Hepatocyte (in vitro differentiated cells): ENCODE measurements at places on chromosomes 12 and 14.
A peak's percentile ranks its signal among the peaks of the same experiment; 100 is the strongest.

DNA sequence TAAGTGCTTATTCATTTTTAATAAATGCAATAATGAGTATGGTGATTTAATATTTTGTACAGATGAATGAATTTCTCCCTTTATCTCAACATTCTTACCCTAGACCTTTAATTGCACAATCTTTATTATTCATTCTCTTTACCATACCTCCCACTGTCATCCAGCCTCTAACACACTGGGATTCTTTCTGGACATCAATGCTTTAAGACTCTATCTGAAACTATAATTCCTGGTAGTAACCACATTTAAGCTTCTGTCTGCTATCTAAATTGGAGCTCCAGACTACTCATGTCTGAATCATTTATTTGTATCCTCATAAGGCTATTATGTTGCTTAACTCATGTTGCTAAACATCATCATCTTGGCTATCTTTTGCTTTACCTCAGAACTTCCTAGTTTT, 270.2 kb downstream of the ALG10B start:
- no peak for DNase-seq

DNA sequence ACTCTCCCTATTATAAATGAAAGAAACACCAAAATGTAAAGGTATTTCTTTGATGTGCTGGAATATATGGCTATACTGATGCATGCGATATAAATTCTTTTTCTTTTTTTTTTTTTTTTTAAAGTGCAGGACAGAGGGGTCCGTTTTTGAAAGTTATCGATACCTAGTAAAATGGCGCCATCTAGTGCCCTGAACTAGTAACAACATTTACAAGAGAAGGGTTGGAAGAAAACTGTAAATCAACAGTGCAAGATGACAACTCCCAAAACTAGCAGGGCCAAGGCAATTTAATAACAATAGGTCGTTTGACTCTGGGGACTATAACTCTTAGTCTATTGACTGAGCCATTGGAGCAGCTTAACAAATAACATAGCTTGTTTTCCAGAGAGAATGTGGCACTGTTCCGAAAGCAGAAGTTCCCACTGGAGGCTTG, 137.7 kb downstream of the SPTSSA start:
- DNase-seq, result peak; percentile 67

DNA sequence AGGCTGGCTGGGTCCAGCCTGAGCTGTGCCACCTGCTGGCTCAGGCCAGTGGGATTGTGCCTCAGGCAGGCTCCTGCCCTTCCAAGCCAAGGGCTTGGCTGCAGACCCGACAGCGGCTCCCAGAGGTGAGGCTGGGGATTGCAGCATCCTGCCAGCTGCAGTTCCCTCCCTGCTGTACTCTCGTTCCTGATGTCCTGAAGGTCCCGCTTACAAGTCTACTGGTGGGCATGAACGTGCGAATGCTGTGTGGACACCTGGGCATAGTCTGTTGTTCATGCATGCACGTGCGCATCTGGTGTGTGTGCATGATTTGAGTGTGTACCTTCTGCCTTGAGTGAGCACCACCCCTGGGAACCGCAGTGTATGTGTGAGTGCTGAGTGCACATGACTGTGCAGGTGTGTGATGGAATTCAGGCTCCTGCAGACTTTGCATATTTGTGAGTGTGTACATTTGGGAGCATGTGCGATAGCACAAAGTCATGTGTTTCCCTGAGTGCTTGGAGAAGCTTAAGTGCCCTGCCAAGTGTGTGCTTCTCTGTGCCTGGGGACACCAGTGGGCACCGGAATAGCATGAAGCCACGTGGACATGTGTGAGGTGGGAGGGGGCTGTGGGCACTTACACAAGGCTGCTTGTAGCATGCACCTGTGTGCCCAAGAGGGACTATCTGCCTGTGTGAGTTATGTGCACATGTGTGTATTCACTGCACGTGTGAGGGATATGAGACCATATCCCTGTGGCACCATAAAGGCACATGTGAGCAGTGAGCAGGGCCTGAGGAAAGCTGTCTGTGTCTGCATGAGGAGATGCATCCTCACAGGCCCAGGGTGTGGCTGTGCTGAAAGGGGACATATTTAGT, 19.3 kb upstream of the KRT7 start:
- DNase-seq, result peak; percentile 89

DNA sequence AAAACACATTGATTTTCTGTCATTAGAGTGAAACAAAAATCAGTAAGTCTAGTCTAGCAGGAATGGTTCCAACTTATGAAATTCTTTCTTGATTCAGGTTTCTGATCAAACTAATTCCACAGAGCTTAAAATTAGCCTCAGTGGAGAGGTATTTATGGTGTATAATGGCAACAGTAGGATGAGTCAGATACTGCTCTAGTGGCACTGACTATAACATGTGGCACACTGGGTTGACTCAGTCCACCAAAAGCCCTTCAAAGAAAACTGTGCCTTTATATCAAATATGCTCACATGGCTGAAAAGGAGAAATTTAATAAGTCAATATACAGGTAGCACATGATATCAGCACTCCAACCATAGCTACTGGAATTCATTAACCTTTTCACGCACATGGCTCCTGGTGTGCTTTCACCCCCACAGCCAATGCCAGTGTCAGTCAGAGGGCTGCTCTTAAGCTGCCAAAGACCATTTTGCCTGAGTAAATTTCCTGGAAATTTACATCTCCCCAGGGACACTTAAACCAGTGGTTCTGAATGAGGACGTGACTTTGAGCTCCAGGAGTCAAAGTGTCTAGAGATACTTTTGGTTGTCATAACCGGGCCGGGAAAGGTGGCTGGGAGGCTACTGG, 21.7 kb upstream of the CATSPERB start:
- no peak for DNase-seq

- no peak for DNase-seq
Observed at GRCh38 chr12:26795910-26796309, 37.1 kb downstream of the ITPR2 start.

- no peak for DNase-seq
Observed at GRCh38 chr12:25397001-25397400, 146.3 kb upstream of the KRAS start.

GRCh38 chr14:80037349-80037748, 174.0 kb downstream of the DIO2 start:
- DNase-seq, result no peak

DNA sequence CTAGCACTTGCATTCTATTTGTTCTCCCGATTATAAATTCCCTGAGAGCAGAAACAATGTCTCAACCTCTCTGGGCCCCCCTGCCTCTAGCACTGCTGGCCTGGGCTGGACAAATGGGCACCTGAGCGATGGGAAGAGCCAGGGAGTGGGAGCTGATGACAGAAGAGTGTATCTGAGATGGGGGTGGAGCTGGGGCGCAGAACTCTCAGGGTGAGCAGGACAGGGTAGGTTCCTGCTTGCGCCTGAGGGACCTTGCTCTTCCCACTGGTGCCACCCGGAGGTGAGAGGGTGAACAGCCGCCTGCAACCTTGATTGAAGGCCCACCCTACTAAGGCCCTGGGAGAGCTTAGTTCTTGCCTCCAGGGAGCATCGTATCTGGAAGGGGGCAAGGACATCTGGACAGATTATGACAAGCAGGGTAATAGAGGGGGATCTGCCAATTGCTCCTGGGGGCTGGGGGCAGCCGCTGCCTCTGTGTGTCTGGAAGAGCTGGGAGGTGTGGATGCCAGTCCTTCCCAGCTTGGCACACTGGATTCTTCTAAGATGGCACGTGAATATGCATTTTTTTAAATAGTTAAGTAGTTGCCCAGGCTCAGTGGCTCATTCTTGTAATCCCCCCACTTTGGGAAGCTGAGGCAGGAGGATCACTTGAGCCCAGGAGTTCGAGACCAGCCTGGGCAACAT, 43.0 kb upstream of the TSPAN9 start:
- peak; percentile 84 for DNase-seq

- DNase-seq, result no peak
Observed at GRCh38 chr12:27293463-27293862, 39.2 kb upstream of the BMAL2 start.

DNA sequence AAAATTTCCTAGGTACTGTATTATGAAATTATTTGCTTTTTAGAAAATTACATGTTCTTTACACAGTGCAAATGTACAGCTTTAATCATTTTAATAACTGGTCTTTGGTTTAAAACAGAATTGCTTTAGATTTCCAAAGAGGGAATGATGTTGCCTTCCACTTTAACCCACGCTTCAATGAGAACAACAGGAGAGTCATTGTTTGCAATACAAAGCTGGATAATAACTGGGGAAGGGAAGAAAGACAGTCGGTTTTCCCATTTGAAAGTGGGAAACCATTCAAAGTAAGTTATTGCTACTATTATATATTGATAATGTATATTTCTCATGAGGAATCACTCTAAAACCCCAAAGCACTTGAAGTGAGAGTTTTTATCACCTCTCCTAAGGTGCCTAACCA, 13.4 kb downstream of the LGALS3 start:
- DNase-seq, result no peak

- no peak for DNase-seq
Observed at GRCh38 chr14:91743305-91743653, 11.4 kb upstream of the CATSPERB start.

DNA sequence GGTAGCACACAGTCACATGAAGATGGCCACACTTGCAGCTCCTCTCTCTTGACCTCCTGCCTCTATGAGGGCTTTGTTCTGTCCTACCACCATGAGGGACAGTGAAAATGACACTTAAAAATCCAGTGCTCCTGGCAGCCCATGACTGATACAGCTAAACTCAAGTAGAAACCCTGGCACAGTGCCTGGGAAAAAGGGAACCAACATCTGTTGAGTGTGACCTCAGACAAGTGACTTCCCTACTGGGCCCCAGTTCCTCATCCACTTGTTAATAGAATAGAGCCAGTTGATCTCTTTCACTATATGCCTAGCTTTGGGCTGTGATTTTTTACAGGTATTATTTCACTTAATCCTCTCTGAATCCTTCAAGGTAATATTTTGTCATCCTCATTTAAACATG, 4.8 kb downstream of the GUCY2C start:
- DNase-seq, result no peak

DNA sequence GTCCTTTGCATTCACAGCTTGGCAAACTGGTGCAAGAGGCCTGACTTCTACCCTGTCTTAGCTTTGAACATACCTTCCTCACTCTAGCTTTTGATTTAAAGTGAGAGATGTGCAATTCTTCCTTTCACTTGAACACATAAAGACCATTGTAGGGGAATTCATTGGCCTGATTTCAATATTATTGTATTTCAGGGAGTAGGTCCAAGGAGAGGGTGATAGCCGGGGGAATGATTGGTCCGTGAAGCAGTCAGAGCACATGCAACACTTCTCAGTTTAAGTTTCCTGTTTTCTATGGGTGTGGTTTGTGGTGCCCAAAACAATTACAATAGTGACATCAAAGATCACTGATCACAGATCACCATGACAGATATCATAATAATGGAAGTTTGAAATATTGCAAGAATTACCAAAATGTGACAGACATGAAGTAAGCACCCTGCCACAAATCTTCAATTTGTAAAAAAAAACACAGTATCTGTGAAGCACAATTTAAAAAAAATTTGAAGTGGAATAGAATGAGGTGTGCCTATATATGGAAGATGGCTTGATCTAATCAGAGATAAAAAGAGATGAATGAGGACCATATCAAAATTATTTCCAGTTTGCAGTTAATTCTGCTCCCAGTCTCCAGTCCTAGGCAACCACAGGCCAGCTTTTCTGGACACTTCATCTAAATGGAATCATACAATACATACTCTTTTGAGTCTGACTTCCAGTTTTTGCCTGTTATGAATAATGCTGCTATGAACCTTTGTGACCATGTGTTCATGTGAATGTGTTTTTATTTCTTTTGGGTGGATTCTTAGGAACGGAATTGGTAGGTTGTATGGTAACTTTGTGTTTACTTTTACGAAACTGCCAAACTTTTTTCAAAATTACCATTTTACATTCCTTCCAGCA, 23.2 kb downstream of the BORCS5 start:
- no peak for DNase-seq

DNA sequence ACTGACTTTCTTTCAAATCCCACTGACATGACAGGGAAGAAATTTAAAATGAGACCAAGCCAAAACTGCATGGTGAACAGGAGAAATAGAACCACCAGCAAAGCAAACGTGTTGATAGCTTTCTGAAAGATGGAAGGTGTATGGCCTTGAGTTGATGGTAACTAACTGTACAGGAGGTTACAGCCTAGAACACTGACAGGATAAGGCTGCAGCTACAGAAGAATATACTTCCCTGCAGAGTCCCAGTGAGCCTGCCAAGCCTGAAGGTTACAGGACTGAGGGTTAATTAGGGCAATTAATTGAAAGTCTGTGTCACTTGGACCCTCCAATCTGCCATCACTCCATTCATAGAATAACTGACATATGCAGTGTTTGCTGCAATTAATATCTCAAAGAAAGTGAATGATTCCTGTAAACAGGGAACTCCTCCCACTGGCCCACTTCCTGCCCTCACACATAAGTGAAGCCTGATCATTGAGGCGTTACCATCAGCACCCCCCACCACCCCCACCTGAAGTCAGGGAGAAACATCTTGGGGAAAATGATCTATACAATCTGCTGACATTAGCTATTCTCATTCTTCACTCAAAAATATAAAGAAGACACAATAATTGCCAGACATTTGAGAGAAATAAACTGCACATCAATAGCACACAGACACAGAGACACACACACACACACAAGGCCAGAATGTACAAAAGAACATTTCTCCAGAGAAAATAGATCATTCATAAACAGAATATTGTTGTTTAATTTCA, 73.4 kb downstream of the GTF2A1 start:
- no peak for DNase-seq

- no peak for DNase-seq
Observed at GRCh38 chr14:63647696-63648410, 6.2 kb upstream of the WDR89 start.

DNA sequence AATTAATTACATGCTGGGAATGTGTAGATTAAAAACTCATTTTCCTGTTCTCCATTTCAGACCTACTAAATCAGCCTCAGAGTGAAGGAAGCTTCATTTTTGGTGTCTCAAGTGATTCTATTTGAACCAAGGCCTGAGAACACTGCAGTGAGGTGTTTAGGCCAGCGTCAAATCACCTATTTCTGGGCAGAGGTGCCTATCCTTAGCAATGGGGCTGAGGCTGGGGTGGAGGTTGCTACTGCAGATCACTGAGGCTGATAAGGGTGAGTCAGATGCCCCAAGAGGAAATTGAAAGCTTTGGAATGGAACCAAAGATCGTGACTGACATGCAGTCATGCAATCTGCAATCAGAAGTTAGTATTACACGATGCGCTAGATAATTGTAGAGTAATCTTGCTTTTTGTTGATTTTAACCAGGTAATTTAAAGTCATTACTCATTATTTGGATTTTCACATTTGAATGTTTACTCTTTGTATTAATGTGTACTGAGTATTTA, 4.4 kb downstream of the TXNRD1 start:
- DNase-seq, result peak; percentile 75

- DNase-seq, result peak; percentile 75
Observed at GRCh38 chr12:27332714-27333402, at the start of gene BMAL2. Gene BMAL2 (plus strand): TSS chr12:27332836. CDS start chr12:27333073, 237 bp downstream.
